ENCODE measurements at places on chromosomes 6 and 20. TPM values are rescaled to one million over a fixed set of nuclear protein-coding genes. Genes with fewer than 3 reads are reported as not detected.

GRCh38 chr20:32510120-32510600, 75.0 kb downstream of the NOL4L start:
- DNase-seq: no peak

- DNase-seq: no peak
Measured at GRCh38 chr20:13118676-13119075, 102.4 kb upstream of the ISM1 start.

DNA sequence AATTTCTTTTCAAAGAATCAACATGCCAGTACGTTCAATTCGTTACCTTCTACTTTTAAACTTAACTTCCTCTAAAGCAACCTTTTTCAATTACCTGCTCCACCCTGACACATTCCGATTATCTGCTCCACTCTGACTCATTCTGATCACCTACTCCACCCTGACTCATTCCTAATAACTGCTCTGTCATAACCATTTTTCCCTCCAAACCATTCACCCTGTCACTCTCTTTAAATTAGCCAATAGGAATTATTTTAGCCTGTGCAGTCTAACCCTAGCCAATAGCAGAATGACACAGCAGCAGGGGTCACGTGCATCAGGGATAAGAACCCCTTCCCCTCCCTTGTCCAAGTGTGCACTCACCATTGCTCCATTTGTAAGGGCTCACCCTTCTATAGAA, 557.4 kb upstream of the EYS start:
- no peak for DNase-seq

GRCh38 chr6:140388192-140388802, 1013.8 kb upstream of the CITED2 start:
- no peak for DNase-seq

DNA sequence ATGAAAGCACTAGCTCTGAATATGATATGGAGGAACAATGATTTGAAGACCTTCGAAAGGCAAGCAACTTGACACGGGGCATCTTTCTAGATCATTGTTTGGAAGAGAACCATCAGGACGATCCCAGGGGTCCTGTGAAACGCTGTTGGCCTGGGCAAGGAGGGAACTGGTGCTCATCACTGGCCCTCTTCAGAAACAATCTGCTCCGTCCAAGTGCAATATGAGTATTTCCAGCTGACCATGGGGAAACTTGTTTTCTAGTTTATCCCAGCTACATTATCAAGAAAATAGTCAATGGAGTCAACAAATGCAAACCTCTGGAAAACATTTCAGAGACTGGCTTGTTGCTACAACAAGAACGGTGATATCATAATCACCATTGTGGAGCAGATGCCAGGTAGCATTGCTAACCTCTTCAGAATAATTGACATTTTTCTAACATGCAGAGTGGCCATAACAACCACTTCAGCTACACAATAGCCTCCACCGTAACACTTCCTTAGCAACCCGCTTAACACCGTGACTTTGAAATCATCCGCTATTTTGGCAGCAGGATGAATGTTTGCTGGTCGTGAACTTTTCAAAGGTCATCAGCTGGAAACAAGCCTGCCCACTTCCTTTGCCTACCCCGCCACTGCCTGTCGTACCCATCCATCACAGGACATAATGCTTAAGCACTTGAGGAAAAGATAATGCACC, 112.0 kb upstream of the PDE10A start:
- DNase-seq: no peak

GRCh38 chr6:26295691-26296555, 69.1 kb upstream of the BTN3A2 start:
- peak; percentile 29 for DNase-seq

DNA sequence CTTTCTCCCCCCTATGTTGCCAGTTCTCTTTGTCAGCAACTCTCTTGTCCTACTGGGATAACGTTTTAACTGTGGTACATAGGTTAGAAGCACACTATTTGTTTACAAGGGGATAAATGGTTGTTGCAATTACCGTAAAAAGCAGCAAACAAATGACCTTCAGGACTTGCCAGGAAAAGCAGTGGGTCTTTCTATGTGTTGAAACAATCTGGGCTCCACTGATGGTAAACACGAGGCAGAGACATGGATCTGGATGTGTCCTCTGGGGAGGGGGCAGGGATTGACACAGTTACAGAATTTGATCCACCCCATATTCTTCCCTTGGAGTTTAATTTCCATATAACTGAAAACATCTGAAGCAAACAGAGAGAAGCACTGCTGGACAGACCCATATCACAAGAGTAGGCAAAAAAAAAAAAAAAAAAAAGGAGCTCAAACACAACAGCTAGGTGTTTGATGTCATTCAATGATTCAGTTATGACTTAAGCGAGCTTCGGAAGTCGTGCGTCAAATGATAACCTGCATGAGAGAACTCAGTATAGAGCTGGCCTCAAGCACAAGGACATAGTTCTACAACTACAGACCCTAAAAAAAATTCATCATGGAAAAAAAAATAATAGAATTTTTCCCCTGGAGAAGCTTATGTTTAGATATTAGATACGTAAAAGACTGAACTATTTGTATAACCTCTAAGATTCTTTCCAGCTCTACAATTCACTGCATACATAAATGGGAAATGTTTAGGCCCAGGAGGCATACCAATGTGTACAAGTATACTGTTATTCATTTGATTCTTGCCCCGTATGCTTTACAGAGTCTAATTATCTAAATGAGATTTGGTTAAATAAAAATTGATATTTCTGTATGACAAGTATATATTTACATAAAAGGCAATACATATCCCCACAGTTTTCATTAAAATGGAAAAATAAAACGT, 127.7 kb downstream of the ALDH8A1 start:
- DNase-seq: no peak

DNA sequence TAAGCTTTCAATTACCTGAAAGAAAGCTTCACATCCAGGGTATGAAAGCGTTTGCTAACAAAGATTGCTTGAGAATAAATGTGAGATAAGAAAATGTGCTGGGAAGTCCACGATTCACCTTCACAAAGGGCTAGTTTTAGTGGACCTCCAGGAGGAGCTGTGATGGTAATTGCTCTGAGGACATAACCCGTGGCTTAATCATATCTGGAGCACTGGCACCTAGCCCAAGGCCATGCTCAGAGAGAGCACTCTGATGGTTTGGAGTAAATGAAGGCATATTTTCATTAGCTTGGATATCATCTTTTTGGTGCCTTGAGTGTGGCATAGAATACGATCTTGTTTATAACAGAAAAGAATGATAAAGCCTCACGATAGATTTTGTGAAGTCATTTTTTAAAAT, 46.9 kb upstream of the BACH2 start:
- DNase-seq: no peak

GRCh38 chr6:2376429-2377355, 131.3 kb upstream of the GMDS start:
- DNase-seq: peak; percentile 44

- DNase-seq: no peak
Measured at GRCh38 chr6:129030215-129030614, 147.3 kb downstream of the LAMA2 start.

TFEB gene
- 29.7 TPM for total RNA-seq

CDH4 gene
- total RNA-seq: not detected

PPIL6 gene
- total RNA-seq: 2.0 TPM

MAP7 gene
- 82.7 TPM for total RNA-seq

PTCRA gene
- not detected for total RNA-seq

OSER1 gene
- 35.2 TPM for total RNA-seq

TTK gene
- 5.7 TPM for total RNA-seq

SRSF6 gene
- 109 TPM for total RNA-seq
